ENCODE measurements at places on chromosomes 6 and 20.
A peak's percentile ranks its signal among the peaks of the same experiment; 100 is the strongest.

GRCh38 chr6:32249262-32249661, 25.4 kb upstream of the NOTCH4 start:
- DNase-seq, result no peak

GRCh38 chr6:34342247-34342646, 50.2 kb downstream of the NUDT3 start:
- DNase-seq, result no peak

- no peak for DNase-seq
Measured at GRCh38 chr6:40015530-40015929, 81.3 kb upstream of the MOCS1 start.

GRCh38 chr6:109653264-109653663, 37.7 kb downstream of the AK9 start:
- no peak for DNase-seq

DNA sequence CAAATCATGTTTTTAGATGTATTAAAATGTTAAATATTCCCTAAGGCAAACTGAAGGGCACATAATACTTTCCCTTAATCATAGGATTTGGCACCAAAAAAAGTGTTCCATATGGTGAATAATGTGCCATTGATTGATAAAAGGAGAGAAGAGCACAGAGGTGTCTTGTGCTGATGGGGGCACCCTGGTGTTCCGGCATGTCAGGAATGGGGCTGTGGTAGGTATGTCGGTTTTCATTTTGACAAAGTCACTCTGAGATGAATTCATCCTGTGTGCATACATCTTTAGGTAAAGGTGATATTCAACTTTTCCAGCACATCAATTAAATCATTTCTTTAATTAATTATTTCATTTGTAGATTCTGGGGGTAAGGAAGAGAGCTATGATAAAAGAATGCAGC, 36.8 kb downstream of the CENPW start:
- DNase-seq, result no peak

- DNase-seq, result no peak
Measured at GRCh38 chr6:109237077-109237985, 142.0 kb downstream of the CEP57L1 start.

GRCh38 chr20:59932616-59933295, 681 bp downstream of the SYCP2 start:
- no peak for DNase-seq

GRCh38 chr20:45456632-45457031, 12.9 kb upstream of the WFDC2 start:
- peak; percentile 57 for DNase-seq
